ENCODE measurements at places on chromosomes 5 and 9.

DNA sequence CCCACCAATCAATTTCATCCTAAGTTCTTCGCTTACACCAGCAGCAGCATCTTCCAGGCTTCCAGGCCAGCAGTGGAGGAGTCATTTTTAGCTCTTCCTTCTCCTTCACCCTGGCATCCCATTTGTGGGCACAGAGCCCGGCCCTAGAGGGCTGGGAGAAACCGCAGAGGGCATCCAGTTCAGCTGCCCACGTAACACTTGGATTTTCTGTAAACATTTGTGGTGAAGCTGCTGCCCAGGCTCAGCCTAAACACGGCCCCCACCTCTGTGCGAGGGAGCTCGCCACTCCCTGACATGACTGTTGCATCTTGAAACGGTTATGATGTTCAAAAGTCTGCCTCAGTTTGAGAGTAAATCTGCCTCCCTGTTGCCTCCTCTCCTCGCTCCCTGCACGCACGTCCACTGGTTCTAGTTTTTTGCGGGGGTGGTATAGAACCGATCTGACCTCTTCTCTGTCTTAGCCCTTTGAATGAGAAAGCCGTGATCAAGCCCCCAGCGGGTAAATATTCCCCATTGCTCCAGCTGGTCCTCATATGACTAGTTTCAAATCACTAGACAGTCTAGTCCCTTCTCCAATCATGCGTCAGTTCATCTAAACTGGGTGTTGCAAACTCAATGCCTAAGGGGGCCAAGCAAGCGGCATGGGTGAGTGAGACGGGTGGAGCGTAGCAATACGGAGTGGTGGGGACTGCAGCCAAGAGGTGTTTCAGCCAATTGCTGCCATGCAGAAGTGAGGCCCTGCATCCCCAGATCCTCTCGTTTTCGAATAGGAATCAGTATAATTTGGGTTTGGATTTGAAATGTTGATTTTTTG, 34.9 kb upstream of the N4BP3 start:
- no peak for DNase-seq

- no peak for DNase-seq
Observed at GRCh38 chr5:126778675-126779403, 1.9 kb downstream of the LMNB1 start.

- DNase-seq, result peak; percentile 81
Observed at GRCh38 chr9:84759300-84759750, 89.8 kb downstream of the NTRK2 start.

GRCh38 chr5:134226441-134227192, 744 bp upstream of the PPP2CA start:
- DNase-seq, result no peak

GRCh38 chr5:1666812-1667588, 132.6 kb downstream of the MRPL36 start:
- no peak for DNase-seq

- no peak for DNase-seq
Observed at GRCh38 chr5:126855266-126855665, 78.3 kb downstream of the LMNB1 start.

GRCh38 chr5:77546-77945, 14.4 kb upstream of the PLEKHG4B start:
- no peak for DNase-seq

GRCh38 chr9:114690308-114690707, 8.3 kb upstream of the TEX48 start:
- DNase-seq, result no peak

DNA sequence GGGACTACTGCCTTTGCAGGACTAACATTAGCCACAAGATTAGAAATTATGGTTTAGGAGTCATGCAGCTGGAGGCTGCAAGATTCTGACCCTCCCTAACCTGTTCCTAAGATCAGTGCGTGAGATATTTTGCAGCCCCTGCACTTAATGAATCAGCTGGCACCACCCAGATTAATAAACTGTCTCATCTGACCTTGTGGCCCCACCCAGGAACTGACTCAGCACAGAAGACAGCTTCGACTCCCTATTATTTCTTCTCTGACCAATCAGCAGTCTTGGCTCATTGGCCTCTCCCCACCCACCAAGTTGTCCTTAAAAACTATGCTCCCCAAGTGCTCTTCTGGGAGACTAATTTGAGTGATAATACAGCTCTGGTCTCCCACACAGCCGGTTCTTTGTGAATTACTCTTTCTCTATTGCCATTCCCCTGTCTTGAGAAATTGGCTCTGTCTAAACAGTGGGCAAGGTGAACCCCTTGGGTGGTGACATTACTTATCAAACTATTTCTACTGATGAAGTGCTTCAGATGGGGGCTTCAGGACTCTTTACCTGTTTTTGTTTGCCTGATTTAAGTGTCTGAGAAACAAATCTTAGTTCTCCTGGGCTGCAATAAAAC, 17.0 kb downstream of the CTSL start:
- no peak for DNase-seq

DNA sequence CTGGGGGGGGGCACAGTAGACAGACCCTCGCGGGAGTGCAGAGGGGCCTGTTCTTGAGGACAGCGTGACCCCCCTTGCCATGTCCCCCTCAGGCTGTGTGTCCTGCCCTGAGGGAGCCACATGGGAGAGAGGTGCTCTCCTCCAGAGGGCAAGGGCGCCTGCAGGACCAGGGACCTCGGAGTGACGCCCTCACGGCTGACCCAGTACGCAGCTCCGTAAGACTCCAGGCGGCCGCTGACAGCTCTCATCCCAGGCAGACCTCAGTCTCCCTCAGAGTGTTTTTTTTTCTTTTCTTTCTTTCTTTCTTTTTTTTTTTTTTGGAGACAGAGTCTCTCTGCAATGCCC, 27.3 kb downstream of the EXD3 start:
- DNase-seq, result no peak

DNA sequence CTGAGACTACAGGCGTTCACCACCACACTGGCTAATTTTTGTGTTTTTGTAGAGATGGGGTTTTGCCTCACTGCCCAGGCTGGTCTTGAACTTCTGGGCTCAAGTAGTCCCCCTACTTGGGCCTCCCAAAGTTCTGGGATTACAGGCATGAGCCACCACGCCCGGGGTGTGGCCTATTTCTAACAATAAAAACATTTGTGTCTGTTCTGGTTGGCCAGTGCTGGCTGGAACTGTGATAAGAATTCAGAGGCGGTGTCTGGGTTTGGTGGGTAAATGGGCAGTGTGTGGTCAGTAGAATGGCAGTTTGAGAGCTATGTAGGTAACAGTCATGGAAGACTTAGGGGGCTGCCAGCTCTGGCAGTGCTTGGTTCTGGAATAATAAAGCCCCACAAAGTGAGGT, 46.9 kb upstream of the SYNPO start:
- DNase-seq, result no peak

GRCh38 chr9:137278061-137278701, 655 bp downstream of the TOR4A start:
- DNase-seq, result no peak

- DNase-seq, result no peak
Observed at GRCh38 chr5:136926073-136926472, 560.7 kb upstream of the TRPC7 start.

DNA sequence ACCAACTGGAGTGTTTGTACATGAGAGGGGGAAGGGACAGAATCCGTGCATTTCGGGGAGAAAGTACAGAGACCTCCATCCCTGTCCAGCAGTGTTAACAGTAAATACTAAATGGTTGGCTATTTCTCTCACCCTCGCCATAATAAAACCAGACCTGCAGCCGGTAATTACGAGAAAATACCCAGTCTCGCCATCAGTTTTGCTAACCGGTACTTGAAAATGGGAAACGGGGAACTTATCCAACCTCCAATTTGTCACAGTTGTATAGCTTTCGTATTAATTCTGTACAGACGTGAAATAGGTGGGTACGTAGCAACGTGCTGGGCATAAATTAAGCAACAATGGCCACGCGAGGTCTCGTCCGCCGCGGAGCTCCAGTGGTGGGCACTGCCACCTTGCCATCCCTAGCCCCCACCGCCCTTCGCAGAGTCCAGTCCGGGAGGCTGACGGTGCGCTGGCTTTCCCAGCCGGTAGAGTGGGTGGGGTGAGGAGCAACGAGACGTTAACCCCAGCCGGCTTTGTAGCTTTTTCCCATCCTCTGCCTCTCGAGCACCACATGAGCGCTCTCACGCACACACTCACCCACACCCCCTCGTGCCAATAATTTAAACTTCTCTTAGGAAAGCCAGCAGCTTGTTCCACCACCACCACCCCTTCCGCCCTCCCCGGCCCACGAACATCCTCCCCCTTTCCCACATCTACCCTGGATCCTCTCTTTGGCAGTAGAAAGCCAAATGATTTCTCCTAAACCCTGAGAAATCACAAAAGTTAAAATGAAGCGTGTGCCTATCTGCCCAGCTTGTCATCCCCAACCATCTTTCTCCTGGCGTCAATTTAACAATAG, 1.8 kb downstream of the ELAVL2 start:
- no peak for DNase-seq

DNA sequence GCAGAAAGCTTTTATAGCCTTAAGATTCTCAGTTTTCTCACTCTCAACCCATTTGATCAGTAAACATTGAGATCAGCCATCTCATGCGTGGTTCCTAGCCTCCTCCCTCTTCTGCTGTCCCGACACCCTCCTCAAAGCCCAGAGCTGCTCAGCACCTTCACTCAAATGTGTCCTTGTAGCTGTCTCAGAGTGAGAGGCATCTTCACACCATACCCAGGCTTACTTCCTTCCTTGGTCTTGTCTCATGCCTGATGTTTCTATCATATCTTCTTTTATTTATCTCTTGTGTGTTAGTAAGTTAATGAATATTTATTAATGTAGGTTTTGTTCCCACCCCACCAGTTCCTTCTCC, 72.4 kb upstream of the SNX2 start:
- no peak for DNase-seq

- no peak for DNase-seq
Observed at GRCh38 chr5:131769336-131769735, 27.5 kb downstream of the FNIP1 start.

- no peak for DNase-seq
Observed at GRCh38 chr5:16461782-16462181, 3.8 kb downstream of the ZNF622 start.

DNA sequence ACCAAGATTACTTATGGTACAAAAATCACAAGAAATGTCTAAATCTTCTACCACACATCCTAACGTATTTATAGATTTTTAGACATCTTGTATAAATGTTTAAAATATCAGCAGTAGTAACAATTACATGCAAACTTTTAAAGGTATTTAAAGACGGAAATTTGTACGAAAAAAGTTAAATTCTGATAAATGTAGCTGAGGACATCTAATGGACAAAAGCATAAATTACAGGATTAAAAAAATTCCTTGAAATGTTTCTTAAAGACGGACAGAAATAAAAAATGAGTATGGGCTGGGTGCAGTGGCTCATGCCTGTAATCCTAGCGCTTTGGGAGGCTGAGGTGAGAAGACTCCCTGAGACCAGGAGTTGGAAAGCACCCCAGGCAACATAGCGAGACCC, 15.8 kb downstream of the ERCC8 start:
- no peak for DNase-seq

- DNase-seq, result no peak
Observed at GRCh38 chr9:120065151-120065550, 514.8 kb downstream of the CDK5RAP2 start.

DNA sequence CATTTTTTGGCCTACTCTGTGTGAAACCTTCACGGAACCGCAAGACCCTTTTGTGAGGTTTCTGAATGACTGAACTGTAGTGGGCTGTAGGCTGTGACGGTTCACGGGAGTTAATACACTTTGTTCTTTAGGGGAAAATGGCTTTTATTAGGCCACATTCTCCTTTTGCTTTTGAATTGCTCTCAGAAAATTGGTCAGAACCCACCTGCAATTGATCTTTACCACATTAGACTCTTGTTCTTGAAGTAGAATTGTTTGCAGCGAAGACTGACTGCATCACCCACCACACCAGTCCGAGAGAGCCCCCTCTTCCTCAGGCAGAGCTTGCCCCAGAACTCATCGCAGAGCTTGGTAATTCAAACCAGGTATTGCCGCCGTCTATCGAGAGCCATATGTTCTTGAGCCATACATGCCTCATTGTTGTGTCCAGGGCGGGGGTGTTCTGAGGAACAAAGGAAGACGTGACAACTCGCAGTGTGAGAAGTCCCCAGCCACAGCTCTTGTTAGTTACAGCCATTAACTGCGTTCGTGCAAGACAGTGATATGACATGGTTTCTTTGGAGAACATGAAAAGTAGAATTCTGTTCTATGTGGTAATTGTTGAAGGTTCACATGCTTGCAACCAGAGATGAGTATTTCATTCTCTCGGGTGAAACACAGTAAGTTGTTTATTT, 166.4 kb upstream of the OTULINL start:
- DNase-seq, result peak; percentile 53

DNA sequence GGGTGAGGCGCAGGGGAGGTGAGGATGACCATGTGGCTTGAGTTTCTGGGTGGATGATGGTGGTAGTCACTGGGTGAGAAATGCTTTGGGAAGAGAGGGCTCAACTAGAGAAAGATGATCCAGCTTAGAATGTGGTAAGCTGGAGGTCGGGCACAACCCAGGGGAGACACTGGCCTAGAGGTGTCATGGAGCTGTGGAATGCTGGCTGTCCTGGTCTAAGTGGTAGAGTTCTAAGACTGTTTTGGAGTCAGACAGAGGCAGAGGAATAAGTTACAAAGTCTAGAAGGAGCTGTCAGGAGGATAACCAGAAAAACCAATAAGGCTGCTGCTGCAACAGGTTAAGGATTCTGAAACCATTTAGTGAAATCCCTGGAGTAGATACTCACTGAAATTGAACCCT, 19.2 kb upstream of the ACSL6 start:
- no peak for DNase-seq

DNA sequence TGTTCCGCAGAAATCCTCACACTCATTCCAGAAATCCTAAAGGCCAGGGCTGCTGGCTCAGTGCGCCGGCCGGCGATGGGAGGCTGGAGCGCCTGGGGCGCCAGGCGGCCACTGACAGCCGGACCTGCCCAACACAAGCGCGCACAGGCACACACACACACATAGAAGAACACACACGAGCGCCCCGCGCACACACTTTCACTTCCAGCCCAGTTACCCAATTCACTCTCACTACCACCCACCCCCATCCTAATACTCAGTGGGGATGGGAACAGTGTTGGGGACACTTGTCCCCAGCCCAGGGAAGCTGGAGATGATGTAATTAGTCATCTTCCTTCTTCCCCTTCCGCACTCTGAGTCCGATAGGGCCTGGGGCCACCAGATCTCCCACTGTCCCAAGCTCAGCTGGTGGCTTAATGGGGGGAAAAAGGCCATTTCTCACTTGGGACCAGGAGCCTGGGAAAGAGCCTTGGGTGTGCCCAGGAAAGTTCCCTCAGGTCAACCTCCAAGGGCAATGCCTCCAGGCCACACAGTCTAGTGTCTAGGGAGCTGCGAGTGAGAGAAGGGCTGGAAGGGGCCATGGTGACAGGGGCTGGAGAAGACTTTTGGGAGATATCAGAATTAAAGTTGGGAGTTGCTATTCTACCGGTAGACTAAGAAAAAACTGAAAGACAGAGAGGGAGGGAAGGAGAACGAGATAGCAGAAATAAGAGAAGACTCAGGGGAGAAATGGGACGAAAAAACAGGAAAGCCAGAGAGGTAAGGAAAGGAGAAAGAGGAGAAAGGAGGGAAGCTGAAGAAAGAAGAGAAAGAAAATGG, 1.7 kb downstream of the EBF1 start:
- DNase-seq, result no peak

GRCh38 chr5:81884871-81885270, 87.0 kb upstream of the ATG10 start:
- DNase-seq, result no peak
